ENCODE measurements at places on chromosomes 3 and 15.

DNA sequence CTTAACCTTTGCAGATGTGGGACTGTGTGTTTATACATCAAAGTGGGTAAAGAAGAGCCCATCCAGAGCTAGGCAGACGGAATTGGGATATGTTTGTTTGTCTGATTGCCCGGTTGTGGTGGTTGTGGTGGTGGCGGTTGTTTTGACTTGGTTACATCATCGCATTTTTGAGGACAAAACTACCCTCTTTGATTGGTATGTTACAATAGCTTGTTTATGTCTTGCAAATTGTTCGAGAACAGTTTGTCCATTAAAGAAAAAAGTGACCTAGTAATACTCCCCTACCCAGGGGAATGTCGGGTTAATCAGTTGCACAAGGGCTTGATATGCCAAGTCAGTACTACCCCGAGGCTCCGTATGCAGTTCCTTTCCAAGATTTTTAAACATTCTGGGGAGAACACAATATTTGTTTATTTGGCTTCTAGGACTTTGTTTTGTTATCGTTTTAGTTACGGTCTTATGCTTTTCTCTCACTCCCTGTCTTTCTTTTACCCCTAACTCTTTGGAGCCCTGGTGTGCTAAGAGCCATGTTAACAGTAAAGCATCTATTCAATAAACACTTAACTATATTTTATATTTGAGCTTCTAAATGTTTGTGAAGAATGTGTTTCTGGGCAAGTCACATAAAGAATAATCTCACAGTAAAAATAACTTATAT, 315.4 kb downstream of the LPP start:
- DNase-seq = no peak

GRCh38 chr3:20376665-20377217, 190.7 kb upstream of the SGO1 start:
- no peak for DNase-seq

DNA sequence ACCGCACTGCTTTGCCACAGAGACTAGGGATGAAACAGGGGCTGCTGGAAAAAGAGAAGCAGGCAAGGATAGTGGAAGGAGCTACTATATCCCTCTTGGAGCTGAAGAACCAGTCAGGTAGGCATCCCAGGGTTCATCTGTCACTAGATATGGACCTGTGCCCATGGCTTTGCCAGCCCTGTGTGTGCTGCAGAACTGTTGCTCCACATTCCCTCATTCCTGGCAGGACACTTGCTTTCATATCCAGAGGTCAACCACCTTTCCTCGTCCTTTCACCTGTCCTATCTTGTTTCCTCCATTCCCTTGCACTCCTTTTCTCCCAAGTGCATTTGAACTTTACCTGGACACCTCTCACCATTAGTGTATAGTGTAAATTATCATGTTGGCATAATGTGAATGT, 12.0 kb downstream of the SNRK start:
- no peak for DNase-seq

DNA sequence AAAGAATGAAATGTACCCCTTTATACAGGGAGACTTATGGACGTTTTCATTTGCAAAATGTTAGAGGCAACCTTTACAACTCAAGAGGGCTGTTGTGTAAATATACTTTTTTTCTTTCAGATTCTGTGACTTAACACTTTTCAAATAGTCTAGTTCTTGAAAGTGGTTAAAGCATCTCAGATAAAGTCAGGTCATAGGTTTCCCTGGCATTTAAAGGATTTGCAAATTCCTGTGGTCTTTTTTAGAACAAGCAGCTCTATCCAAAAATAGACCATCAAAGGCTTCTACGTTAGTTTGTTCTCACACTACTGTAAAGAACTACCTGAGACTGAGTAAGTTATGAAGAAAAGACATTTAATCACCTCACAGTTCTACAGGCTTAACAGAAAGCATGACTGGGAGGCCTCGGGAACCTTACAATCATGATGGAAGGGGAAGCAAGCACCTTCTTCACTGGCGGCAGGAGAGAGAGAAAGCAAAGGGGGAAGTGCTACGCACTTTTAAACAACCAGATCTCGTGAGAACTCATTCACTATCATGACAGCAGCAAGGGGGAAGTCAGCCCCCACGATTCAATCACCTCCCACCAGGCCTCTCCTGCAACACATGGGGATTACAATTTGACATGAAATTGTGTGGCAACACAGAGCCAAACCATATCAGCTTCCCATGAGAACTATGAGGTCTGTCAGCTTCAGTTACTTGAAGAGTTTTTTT, 23.3 kb upstream of the GABRR3 start:
- no peak for DNase-seq

DNA sequence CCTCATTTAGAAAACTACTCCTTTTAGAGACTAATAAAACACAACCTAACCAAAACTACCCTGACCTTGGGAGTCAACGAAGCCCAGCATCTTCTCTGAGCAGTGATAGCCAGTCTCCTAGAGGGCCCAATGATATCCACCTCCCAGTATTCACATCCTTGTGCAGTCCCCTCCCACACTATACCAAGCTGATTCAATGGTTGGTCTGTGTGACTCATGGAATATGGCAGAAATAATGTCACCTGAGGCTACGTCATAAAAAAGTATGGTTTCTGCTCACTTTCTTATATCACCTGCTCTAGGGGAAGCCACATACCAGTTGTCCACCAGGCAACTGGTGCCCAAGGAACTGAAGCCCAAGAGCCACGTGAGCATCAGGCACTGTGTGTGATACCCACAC, 21.4 kb upstream of the USF3 start:
- no peak for DNase-seq

GRCh38 chr3:133443649-133444422, 44.0 kb downstream of the BFSP2 start:
- no peak for DNase-seq

GRCh38 chr3:36648241-36649034, 115.9 kb downstream of the DCLK3 start:
- no peak for DNase-seq

- peak; percentile 36 for DNase-seq
These were observed 504.7 kb upstream of the NR2F2 start for GRCh38 chr15:95825671-95826411.

DNA sequence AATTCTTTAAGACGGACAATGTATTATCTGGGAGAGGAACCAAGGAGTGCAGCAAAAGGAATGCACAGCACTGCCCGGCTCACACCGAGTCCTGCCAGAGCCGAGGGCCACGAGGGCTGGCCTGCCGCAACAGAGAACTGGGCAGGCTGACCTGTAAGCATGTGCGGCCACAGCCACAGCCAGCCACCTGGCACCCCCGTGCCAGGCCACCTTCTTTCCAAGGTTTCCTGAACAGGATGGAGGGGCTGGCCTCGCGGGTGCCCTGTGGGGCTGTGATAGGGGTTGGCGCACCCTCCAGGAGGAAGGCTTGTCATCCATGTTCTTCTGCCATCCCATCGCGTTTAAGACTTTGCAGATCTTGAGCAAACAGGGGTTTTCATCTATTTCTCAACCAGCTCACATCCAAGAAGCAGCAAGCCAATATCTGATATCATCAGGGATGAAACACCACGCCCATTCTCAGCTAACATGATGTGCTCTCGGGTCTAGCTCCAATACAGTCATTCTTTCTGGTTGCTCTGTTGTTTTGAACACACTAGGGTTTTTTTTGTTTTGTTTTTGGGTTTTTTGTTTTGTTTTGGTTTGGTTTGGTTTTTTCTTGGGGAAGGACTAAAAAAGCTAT, 10.2 kb downstream of the CA12 start:
- no peak for DNase-seq

DNA sequence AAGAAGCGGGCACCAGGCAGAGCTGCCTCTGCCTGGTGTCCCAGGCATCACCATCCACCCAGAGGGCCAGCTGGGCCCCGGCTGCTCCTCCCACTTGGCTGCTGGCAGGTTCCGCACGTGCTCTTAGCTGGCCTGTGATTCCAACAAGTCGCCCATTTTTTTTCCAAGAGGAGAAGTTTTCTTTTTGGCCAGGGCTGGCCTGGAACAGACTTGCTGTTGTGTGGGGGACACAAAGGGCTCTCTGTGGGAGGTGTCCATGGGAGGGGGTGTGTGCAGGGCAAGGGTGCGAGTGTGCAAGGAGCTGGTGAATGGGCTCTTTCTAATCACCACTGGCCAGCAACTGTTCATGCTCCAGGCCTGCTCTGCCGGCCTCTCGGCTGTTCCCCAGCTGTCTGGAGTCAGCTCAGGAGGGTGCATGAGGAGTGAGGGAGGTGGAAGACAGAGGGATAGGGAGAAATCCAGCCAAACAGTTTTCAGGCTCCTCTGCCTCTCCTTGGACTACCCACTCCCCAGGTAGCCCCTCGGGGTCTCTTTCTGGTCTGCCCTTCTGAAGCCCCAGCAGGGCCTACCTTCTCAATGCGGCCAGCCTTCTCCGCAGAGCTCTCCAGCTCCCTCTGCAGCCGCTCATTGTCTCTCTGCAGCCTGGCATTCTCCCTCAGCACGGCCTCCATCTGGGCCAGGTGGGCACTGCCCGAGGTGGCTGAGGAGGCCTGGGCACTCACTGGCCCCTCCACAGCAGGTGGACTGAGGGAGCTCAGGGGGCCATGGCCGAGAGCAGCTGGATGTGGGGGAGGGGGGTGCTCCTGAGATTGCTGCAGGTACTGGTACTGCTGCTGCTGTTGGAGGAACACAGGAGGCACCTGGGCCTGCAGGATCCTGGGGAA, 7.1 kb downstream of the AMOTL2 start:
- peak; percentile 37 for DNase-seq

DNA sequence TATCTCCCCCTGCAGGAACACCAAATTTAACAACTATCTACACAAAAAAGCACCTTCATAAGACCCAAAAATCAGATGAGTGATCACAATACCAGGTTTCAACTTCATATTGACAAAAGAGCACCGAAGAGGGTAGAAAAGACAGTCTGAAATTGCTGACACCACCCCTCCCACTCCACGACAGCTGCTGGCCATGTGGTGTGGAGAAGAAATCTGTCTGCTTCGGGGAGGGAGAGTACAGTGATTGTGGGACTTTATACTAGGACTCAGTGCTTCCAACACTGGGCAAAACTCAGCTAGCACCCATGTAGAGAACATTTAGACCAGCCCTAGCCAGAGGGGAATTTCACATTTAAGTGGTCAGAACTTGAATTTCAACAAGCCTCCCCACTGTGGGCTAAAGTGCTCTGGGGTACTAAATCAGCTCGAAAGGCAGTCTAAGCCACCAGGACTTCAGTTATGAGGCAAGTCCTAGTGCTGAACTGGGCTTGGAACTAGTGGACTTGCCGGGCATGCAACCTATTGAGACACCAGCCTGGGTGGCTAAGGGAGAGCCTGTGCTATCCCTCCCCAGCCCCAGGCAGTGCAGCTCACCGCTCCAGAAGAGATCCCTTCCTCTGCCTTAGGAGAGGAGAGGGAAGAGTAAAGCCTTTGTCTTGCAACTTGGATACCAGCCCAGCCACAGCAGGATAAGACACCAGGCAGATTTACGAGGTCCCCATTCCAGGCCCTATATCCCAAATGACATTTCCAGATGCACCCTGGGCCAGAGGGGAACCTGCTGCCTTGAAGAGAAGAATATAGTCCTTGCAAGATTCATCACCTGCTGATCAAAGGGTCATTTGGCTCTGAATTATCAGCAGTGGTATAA, 44.6 kb upstream of the POU1F1 start:
- no peak for DNase-seq

GRCh38 chr3:16839271-16840100, 45.3 kb upstream of the PLCL2 start:
- no peak for DNase-seq
